Activated CD4-positive, alpha-beta T cell treated with anti-CD3 and anti-CD28 coated beads, Interleukin-2, amount 10 ng/mL, durations not matched to agents 7 days and 5 days (primary cell): ENCODE measurements at places on chromosomes 3 and 15. TPM values are rescaled to one million over a fixed set of nuclear protein-coding genes. Genes with fewer than 3 reads are reported as not detected.
A peak's percentile ranks its signal among the peaks of the same experiment; 100 is the strongest.

Gene ZNF710
- 24.4 TPM for total RNA-seq

DNA sequence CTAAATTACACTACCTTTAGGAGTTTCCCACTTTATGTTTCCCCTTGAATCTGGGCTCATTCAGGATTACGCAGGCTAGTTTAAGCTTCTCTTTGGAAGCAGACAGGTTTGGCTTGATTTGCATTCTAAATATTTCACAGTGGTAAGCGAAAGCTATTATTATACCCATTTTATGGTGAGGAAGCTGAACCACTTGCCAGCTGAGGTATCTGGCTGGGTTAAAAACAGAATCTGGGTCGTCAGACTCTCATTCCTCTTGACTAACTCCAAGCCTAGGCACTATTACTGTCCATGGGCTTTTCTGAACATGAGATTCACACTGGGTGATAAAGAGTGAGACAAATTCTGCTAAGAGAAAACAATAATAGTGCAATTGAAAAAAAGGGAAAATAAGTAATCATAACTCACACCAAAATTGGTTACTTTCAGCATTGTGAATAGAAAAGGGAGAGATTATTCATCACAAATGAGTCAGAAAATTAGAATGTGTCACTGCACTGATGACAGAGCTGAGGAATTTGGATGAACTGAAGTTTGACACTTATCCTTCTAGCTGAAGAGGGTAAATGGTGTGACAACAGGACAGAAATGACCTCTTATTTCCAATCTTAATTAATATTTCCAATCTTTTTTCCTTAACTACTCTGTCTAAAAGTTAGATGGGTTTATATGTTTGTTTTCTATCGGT lies 211.3 kb downstream of the TIGIT start:
- peaks cover 14% of the 10 kb centered on the region for H3K27me3 ChIP-seq
- H3K4me1 ChIP-seq, result peaks cover 12% of the 10 kb centered on the region
- no peak overlapping the region for H3K27ac ChIP-seq
- DNase-seq, result no peak
- no peaks in the 10 kb centered on the region for H3K36me3 ChIP-seq
- no peak overlapping the region for H3K4me3 ChIP-seq

GRCh38 chr3:66552846-66553245 lies 52.0 kb upstream of the LRIG1 start:
- no peak for DNase-seq
- no peak overlapping the region for H3K27ac ChIP-seq
- no peak overlapping the region for H3K4me3 ChIP-seq
- H3K36me3 ChIP-seq, result no peaks in the 10 kb centered on the region
- H3K4me1 ChIP-seq, result peaks cover 6% of the 10 kb centered on the region
- peaks cover 3% of the 10 kb centered on the region for H3K27me3 ChIP-seq

DNA sequence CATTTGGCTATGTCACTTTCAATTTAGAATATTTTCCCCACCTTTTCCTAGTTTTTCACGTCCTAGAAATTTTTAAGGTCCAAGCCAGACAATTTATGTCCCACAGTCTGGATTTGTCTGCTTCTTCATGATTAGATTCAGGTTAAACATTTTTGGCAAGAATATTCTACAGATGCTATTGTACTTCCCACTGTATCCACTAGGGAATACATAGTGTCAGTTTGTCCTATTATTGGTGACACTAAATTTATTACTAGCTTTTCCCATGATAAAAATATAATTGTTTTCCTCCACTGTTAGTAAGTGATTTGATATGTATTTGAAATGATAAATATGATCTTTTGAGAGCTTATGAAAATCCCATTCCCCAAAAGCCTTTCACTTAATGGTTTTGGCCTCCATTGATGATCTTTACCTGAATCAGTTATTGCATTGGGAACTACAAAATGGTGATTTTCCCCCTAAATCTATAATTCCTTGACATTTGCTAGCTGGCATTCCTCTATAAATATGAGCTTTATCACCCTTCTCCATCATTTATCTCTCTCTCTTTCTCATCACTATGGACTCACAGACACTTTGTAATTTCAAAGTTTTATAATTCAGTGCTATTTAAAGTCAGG lies 8.3 kb downstream of the ARL14 start:
- H3K4me3 ChIP-seq, result no peak overlapping the region
- H3K27me3 ChIP-seq, result no peaks in the 10 kb centered on the region
- no peaks in the 10 kb centered on the region for H3K4me1 ChIP-seq
- H3K27ac ChIP-seq, result no peak overlapping the region

GRCh38 chr15:76566276-76566675 lies 229.7 kb downstream of the ISL2 start:
- no peak for DNase-seq
- no peak overlapping the region for H3K27ac ChIP-seq
- no peak overlapping the region for H3K4me3 ChIP-seq
- H3K4me1 ChIP-seq, result no peaks in the 10 kb centered on the region
- peaks cover 10% of the 10 kb centered on the region for H3K36me3 ChIP-seq

DNA sequence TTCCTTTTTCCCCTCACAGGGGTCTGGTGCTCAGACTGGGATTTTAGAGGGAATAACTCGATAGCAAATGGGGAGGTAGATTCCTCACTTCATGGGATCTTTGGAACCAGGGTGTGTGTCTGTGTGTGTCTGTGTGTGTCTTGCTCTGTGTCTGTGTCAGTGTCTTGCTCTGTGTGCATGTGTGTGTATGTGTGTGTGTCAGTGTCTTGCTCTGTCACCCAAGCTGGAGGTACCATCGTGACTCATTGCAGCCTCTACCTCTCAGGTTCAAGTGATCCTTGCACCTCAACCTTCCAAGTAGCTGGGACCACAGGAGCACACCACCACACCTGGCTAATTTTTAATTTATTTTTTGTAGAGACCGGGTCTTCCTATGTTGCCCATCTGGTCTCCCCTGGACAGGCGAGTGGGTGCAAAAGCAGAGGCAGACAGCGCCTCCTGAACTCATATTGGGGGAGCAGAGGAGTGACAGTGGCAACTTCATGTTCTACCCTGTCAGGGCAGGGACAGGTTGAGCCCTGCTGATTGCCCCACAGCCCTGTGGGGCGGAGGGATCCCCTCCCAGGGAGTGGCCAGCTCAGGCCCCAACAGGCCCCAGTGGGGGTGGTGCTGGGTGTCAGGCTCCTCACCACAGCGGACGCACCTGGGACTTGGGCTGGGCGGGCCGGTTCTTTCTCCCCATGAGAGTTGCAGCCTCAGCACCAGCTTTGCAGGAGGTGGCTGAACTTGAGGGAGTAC lies 10.4 kb upstream of the SEMA4B start:
- H3K27ac ChIP-seq, result peak overlapping the region; percentile 32
- peaks cover 50% of the 10 kb centered on the region for H3K4me1 ChIP-seq

DNA sequence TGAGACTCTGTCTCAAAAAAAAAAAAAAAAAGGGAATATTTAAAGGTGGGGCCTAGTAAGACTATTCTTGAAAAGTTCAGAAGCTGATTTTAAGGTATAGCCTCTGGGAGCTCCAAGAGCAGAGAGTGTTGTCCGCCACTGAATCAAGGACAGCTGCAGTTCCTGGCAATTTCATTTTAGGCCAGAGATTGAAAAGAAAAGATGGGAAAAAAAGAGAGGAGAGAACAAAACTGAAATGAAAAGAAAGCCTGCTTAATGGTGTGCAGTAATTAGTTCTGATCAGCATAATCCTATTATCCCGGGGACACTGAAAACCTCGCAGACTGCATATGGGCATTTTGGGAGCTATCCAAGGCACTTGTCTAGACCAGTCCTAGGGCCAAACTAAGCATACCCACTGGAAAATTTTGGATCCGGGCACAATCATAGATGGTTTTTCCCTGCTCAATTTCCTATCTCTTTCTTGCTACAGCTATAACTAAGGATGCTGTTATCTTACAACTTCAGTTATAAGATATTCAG lies 43.2 kb downstream of the EHHADH start:
- H3K27ac ChIP-seq, result no peak overlapping the region
- H3K36me3 ChIP-seq, result no peaks in the 10 kb centered on the region
- DNase-seq, result no peak
- peaks cover 2% of the 10 kb centered on the region for H3K27me3 ChIP-seq
- H3K4me1 ChIP-seq, result peaks cover 2% of the 10 kb centered on the region

Gene REC114
- not detected for total RNA-seq

- H3K4me3 ChIP-seq, result no peak overlapping the region
- H3K27ac ChIP-seq, result no peak overlapping the region
- H3K27me3 ChIP-seq, result no peaks in the 10 kb centered on the region
- no peaks in the 10 kb centered on the region for H3K36me3 ChIP-seq
- H3K4me1 ChIP-seq, result no peaks in the 10 kb centered on the region
- no peak for DNase-seq
Measured at GRCh38 chr3:1117843-1118473, 25.1 kb downstream of the CNTN6 start.

Gene SLC15A2
- total RNA-seq, result 2.2 TPM

- H3K4me1 ChIP-seq, result peaks cover 23% of the 10 kb centered on the region
- H3K27me3 ChIP-seq, result no peaks in the 10 kb centered on the region
- peaks cover 66% of the 10 kb centered on the region for H3K36me3 ChIP-seq
- no peak overlapping the region for H3K4me3 ChIP-seq
- DNase-seq, result no peak
Measured at GRCh38 chr3:146517684-146518435, 26.5 kb downstream of the PLSCR1 start.

GRCh38 chr15:92519709-92520108 lies 126.0 kb downstream of the ST8SIA2 start:
- DNase-seq, result no peak
- no peaks in the 10 kb centered on the region for H3K27me3 ChIP-seq
- no peak overlapping the region for H3K4me3 ChIP-seq
- H3K27ac ChIP-seq, result no peak overlapping the region
- H3K4me1 ChIP-seq, result peaks cover 2% of the 10 kb centered on the region
- H3K36me3 ChIP-seq, result no peaks in the 10 kb centered on the region

Gene AMIGO3
- not detected for total RNA-seq

Gene VPS18
- total RNA-seq, result 16.2 TPM

- no peak overlapping the region for H3K27ac ChIP-seq
- no peaks in the 10 kb centered on the region for H3K27me3 ChIP-seq
- H3K36me3 ChIP-seq, result no peaks in the 10 kb centered on the region
- no peak overlapping the region for H3K4me3 ChIP-seq
Measured at GRCh38 chr3:55879901-55880331, 392.8 kb upstream of the WNT5A start.

DNA sequence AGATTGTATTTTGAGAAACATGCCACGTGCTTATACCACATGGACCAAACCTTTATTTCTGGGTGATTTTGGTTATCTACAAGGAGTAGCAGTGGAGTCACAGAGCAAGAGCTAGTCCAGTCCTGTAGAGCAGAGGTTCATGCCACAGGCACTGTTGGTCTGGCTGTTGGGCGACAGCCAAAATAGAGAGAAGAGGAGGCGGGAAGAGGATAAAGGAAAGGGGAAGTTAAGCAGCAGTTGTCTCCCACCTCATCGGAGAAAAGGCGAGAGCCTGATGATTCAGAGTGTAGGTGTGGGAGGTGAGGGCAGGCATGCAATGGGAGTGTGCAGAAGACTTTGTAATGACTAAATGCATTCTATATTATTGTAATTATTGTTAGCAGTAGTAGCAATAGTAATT lies 237.5 kb upstream of the ROPN1 start:
- H3K4me3 ChIP-seq, result no peak overlapping the region
- H3K27me3 ChIP-seq, result peaks cover 1% of the 10 kb centered on the region
- H3K36me3 ChIP-seq, result no peaks in the 10 kb centered on the region
- no peak overlapping the region for H3K27ac ChIP-seq
- no peaks in the 10 kb centered on the region for H3K4me1 ChIP-seq
- DNase-seq, result no peak

DNA sequence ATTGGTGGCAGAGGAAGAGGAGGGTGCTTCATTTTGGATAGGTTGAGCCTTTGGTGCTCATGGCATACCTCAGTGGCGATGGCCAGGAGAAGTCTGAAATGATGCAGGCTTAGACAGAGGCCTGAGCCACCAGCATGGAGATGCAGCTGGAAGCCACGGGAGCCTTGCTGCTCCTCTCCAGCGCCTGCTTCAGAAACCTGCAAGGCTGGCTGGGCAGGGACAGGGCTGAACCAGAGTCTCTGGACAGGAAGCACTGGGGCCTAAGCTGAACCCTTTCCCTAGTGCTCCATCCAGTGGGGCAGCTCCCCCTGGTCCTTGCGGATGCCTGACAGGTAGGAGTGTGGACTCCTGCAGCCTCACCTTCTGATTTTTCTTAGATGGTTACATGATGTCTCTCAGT lies 36.7 kb upstream of the ADCY5 start:
- H3K27ac ChIP-seq, result no peak overlapping the region
- no peaks in the 10 kb centered on the region for H3K4me1 ChIP-seq
- no peak overlapping the region for H3K4me3 ChIP-seq
- no peak for DNase-seq
- H3K27me3 ChIP-seq, result peaks cover 4% of the 10 kb centered on the region

- no peak overlapping the region for H3K27ac ChIP-seq
- peaks cover 11% of the 10 kb centered on the region for H3K4me1 ChIP-seq
- peaks cover 4% of the 10 kb centered on the region for H3K27me3 ChIP-seq
Measured at GRCh38 chr3:195748661-195749060, 27.9 kb downstream of the MUC20 start.

Gene CKMT1B
- not detected for total RNA-seq

DNA sequence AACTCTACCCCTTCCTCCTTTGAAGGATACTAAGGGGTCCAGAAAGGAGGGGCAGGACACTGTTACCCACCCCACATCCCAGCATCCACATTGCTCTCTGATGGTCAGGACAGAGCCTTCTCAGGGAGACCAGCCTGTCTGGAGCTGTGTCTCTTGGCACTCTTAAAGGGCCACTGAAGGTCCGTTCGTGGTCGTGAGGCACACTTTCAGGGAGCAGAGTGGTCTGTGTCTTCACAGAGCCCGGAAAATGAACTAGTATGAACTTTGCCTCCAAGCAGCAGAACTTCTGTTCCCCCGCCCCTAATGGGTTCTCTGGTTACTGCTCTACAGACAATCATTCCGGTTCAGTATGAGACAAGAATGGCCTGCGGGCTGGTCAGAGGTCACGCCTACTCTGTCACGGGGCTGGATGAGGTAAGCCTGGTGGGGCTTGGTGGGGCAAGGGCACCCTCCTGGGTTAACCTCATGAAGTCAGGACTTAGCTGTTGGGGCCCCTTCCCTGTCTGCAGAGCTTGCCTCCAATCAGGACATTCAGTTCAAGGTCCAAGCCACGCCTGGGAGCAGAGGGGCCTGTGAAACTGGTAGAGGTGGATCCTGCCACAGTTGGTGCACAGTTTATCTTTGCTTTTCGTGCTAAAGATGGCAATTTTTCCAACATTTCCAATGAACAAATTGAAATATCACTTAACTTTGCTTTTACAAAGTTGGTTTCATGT lies 33.2 kb downstream of the CAPN3 start:
- H3K27me3 ChIP-seq, result no peaks in the 10 kb centered on the region
- H3K4me3 ChIP-seq, result no peak overlapping the region
- no peak for DNase-seq
- H3K4me1 ChIP-seq, result no peaks in the 10 kb centered on the region
- no peaks in the 10 kb centered on the region for H3K36me3 ChIP-seq

Gene GPR62
- not detected for total RNA-seq

DNA sequence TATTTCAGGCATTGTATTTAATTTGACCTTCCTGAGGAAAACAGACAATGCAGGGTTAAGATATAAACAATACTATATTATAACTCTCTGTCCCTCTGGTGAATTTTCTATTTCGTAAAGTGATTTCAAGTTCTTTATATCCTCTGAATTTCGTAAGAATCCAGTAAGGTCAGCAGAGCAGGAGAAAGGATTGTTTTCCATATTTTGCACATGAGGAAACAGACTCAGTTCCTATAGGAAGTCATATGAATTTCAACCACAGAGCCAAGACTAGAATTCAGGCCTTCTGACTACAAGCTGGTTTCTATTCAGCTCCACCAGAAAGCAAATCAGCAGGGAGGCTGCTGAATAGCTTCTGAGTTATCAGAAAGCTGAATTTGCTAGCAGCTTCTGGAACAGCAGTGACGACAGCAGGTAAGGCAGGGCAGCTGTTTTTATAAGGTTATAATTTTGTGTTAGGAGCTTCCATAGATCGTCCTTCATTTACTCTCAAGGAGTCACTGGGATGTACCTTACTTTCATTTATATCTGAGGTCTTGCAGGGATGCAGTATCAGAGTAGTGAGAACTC lies 11.1 kb upstream of the PLAAT1 start:
- H3K27me3 ChIP-seq, result no peaks in the 10 kb centered on the region
- no peak overlapping the region for H3K4me3 ChIP-seq
- H3K4me1 ChIP-seq, result no peaks in the 10 kb centered on the region
- no peaks in the 10 kb centered on the region for H3K36me3 ChIP-seq
- no peak overlapping the region for H3K27ac ChIP-seq
- DNase-seq, result no peak
